Astrocyte of the hippocampus (primary cell): ENCODE measurements at places on chromosomes 7 and 10.

DNA sequence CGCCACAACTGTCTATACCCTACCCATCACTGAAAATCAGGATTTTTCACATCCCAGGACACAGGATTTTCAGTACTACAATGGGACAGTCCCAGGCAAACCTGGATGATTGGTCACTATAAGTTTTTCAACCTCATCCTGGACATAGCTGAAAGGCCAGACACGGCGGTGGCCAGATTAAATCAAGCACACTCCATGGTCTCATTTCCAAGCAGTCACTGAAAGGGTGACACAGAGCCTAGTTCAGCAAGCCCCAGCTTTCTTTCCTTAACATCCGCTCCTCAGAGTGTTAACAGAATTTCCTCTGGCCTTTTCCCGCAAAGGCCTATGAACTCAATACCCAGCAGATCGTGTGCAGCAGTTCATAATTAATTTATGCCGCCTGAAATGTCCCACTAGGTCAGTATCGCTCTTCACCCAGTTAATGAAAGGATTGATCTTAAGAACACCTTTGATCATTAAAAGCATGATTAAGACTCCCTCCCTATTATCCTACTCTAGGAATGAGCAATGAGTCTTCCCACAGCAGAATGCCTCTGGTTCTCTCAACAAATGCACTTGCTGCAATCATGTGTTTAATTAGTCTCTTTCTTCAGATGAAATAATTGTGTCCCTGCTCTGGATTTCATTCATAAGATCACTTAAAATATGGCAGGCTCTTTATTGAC lies 104.0 kb upstream of the NANOS1 start:
- DNase-seq, result no peak

DNA sequence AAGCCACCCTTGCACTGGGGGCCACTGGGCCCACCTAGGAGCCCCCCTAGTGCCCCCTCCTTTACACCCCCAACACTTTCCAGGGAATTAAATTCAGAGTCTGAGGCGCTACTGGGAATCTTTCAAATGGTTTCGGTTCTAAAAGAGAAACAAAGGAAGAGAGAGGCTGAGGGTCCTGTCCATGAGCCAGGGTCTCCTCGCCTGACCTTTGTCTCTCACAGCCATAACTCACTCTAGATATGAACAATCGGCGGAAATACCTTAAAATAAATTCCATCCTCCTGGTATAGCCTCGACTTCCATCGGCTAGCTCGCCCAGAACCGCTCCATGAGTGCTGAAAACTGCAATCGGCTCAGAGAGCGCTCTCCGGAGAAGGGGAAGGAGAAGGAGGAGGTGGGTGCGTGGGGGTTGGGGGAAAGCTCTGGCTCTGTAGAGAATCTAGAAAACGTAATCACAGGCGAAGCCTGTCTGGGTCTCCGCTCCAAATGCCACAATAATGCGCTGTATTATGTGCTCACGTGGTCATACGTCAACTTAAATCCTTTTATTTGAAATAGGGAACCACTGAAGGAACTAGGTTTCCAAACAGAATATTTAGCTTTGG lies 12.6 kb downstream of the HOXA4 start:
- DNase-seq, result no peak

GRCh38 chr7:7242899-7243298 lies 60.6 kb downstream of the C1GALT1 start:
- no peak for DNase-seq

DNA sequence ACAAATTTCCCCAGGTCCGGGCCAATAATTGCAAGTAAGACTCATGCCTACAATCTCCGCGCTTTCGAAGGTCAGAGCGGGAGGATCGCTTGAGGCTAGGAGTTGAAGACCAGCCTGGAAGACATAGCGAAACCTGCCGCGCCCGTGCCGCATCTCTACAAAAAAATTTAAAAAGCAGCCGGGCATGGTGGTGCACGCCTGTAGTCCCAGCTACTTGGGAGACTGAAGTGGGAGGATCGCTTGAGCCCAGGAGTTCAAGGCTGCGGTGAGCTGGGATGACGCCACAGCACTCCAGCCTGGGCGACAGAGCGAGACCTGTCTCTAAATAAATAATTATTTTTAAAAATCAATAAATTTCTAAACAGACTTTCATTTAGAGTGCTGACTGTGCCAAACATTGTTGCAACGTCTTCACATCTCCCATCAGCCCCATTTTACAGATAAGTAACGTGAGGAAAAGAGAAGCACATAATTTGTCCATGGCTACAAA lies 494 bp upstream of the CFAP43 start:
- DNase-seq, result no peak

GRCh38 chr7:19275000-19275399 lies 129.8 kb upstream of the FERD3L start:
- no peak for DNase-seq
